Muscle of leg (tissue), 16 donors: ENCODE measurements at places on chromosomes 11 and 22. TPM values are rescaled to one million over a fixed set of nuclear protein-coding genes. Genes with fewer than 3 reads are reported as not detected.
A peak's percentile ranks its signal among the peaks of the same experiment; 100 is the strongest.

The TMEM151A gene
- polyA plus RNA-seq = not detected

The GAS2 gene
- polyA plus RNA-seq = 15.5 TPM

The CENPM gene
- polyA plus RNA-seq = 10.4 TPM

The SMIM35 gene
- 0.06 TPM for polyA plus RNA-seq

The NOL12 gene
- polyA plus RNA-seq = 18.1 TPM

The SCGB2A2 gene
- polyA plus RNA-seq = not detected

The ST3GAL4 gene
- polyA plus RNA-seq = 33.0 TPM

The CALCA gene
- not detected for polyA plus RNA-seq

The SLC17A6 gene
- not detected for polyA plus RNA-seq

The NNMT gene
- 122 TPM for polyA plus RNA-seq

- DNase-seq = no peak
Measured at GRCh38 chr11:67649634-67650510, 658 bp downstream of the ACY3 start.

DNA sequence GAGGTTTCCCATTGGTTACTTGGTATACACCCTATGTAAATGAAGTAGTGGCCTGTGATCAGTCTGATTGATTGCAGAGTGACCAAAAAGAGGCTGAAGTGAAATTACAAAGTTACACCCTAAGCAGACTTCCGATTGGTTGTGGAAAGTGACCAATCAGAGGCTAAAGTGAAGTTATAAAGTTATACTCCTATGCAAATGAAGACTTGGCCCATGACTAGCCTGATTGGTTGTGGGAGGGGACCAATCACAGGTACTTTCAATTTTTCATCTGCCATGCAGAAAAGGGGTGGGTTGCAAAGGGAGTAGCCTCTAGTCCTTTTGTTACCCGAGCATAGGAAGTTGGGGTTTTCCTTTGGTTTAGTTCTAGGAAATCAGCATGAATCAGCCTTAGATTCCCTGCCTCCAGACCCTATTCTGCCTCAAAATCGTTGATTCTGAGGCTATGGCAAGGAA, 18.1 kb upstream of the CSTF3 start:
- no peak for DNase-seq

GRCh38 chr22:39351689-39352214, 2.0 kb downstream of the SYNGR1 start:
- no peak for DNase-seq

GRCh38 chr11:66546368-66546965, at the start of gene ACTN3:
Gene ACTN3 (plus strand): TSS chr11:66546903. CDS start chr11:66546938, 35 bp downstream.
- peak; percentile 73 for DNase-seq

DNA sequence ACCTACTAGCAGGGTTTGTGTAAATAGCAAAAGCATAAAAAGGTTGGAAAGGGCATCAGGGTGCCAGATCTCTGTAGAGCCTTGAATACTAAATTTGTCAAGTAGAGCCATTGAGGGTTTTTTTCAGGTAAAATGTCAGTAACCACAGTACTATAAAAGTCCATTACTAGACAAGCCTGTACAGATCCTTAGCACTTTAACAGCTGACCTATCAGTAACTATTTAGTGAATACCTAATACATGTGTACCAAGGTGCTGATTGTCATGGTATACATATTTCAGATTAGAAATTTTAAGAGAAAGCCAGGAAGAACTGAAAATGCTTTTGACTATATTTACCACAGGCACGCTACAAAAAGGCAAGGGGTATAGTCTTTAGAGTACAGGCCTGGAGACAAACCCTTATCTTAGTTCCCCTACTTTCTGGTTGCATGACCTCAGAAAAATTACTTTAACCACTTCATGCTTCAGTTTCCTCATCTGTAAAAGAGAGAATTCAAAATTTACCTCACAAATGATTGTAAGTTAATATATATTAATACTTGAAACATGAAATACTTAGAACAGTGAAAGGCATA, 57.9 kb downstream of the RAB38 start:
- DNase-seq = no peak

GRCh38 chr11:15127341-15127740, 12.6 kb downstream of the INSC start:
- no peak for DNase-seq

- peak; percentile 92 for DNase-seq
Measured at GRCh38 chr22:27318516-27318915, 483.0 kb downstream of the MN1 start.

DNA sequence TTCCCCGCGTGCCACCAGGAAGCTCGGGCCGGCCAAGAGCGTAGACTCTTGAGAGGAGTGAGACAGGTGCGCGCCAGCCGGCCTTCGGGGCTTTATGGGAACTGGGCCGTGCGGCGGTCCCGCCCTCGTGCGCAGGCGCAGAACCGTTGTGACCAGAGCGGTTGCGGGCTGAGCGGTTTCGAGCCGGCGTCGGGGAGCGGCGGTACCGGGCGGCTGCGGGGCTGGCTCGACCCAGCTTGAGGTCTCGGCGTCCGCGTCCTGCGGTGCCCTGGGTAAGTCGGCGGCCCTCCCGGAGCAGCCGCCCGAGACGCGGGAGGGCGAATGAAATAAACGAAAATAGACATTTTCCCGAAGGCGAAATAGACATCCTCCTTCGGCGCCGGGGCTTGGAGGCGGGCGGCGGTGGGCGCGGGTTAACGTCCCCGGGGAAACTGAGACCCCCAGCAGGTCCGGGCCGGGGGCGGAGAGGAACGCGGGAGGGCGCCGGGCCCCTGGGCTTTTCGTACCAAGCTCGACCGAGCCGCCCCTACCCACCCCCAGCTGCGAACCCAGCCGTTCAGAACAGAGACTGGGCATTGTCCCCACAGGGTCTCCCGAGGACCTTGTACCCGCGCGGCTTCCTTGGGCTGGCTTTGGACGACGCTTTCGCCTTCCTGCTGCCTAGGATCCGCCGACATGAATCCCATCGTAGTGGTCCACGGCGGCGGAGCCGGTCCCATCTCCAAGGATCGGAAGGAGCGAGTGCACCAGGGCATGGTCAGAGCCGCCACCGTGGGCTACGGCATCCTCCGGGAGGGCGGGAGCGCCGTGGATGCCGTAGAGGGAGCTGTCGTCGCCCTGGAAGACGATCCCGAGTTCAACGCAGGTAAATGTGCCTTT, at the start of gene ASRGL1:
TSS of gene ASRGL1 (plus strand) at position 146 of the 879 bp plus-strand sequence. CDS start at position 676, 530 bp downstream.
- DNase-seq = peak; percentile 83

GRCh38 chr11:17927681-17928343, 85.0 kb downstream of the SERGEF start:
- peak; percentile 57 for DNase-seq

GRCh38 chr11:74154620-74155281, 16.1 kb downstream of the C2CD3 start:
- DNase-seq = peak; percentile 44

DNA sequence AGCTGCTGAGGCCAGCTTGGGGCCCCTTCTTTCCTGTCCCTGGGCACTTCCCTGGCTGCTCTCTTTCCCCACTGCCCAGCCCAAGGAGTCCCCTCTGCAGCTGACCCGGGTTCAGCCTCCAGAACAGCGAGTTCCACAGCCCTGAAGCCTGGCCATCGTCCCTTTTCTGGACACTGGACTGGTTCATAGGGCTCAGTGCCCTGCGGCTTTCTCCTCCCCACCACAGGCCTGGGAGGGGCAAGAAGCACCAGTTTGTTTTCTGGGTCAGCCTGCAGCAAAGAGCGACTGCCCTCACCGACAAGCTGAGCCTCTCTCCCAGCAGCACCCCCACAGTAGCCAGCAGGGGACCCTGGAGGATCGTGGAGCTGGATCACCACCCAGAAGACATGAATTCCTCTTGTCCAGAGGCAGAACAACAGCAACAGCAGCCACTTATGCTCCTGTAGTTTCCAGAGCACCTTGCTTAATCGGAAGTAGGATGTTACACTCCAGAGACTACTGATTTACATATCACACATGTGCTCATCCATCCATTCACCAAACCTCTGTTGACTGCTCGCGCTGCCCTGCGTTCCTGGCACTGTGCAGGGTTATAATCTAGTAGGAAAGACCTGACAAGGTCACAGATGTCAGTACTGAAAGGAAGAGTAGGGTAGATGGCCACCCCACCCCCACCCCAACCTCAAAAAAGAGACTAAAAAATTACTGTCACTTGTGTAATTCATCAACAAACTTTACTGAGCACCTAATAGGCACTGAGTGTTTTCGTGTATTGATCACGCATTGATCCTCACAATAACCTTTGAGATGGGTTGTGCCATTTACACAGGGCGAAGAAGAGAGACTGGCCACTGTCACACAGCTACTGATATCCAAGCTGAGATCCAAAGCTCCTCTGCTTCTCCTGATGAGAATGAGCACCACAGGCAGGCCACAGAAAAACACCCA, 13.0 kb upstream of the CXCR5 start:
- DNase-seq = peak; percentile 26

- DNase-seq = peak; percentile 57
Measured at GRCh38 chr22:36419912-36420882, 32.4 kb upstream of the MYH9 start.

DNA sequence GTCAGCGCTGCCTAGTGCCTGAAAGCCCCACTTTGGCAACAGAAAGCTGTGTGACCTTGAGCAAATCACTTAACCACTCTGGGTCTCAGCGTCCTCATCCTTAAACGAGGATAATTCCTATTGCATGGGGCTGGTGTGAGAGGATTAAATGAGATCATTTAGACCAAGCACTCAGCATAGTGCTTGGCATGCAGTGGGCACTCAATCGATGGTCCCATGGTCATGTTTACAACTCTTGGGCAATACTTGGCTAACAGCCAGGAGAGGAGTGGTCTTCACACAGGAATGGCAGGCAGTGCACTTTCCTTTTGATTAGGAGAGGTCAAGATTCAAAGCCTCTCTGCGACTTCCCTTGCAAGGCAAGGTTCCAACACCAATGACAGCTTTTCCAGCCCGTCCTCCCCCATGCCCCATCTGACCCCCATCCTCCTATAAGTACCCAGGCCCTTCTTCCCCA, 14.1 kb downstream of the TNKS1BP1 start:
- peak; percentile 71 for DNase-seq

DNA sequence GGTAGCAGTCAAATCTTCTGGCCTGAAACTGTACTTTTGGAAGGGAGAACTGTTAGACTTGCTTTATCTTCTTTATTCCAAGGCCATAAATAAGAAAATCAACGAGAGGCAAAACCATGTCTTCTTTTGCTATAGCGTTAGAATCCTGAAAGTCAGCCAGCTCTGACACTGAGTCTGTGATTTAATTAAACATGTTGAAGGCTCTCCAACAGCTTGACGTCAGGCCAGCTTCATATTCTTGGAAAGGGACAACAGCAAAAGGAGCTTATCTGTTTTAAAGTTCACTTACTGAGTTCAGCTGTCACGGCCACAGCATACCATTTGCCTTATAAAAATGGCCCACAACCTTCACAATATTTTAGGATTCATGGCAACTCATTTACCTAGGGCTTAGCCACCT, 131.0 kb upstream of the LDLRAD3 start:
- peak; percentile 83 for DNase-seq

GRCh38 chr11:35006389-35007128, 90.1 kb downstream of the PDHX start:
- no peak for DNase-seq

DNA sequence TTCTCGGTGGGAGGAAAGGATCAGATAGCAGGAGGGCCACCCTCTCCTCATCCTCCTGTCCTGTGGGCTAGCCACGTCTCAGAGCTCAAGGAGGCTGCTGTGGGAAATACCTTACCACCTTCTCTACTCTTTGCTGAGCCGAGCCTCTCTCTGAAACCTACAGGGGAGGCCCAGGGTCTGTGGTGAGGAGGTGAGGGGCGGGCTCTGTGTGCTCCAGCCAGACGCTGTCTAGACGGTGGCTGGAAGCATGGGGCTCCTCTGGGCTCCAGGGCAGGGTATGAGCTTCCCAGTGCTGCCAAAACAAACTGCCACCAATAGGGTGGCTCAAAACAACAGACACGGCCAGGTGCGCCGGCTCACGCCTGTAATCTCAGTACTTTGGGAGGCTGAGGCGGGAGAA, 5.5 kb upstream of the TMPRSS6 start:
- no peak for DNase-seq

DNA sequence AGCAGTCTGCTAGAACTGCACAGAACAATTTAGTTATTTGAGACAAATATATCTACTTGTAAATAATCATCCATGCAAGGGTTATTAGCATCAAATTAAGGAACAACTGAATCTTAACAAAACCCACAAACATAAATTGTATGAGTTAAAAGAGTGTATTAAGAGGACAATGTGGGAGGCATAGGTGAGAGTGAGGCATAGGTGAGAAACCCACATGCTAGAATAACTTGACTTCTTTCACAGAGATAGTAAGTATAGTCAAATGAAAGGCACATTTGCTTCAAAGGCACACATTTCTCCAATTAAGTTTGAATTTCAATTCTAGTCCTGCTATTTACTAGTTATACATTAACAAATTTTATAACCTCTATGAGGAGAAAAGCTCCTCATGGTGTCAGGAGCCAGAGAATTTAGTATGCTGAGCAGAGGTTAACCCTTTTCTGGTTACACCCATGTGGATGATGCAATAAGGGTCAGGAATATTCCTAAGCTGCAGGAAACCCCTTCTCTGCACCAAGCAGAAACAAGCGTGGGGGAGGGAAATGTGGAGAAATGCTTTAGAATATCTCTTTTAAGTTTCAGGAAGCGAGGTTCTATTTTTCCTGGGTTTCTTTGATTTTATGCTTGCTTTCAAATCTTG, 264.2 kb downstream of the GRM5 start:
- no peak for DNase-seq

GRCh38 chr11:106381895-106382294, 304.4 kb downstream of the AASDHPPT start:
- DNase-seq = no peak

- DNase-seq = peak; percentile 53
Measured at GRCh38 chr11:65488273-65489034, 10.4 kb upstream of the MALAT1 start.

DNA sequence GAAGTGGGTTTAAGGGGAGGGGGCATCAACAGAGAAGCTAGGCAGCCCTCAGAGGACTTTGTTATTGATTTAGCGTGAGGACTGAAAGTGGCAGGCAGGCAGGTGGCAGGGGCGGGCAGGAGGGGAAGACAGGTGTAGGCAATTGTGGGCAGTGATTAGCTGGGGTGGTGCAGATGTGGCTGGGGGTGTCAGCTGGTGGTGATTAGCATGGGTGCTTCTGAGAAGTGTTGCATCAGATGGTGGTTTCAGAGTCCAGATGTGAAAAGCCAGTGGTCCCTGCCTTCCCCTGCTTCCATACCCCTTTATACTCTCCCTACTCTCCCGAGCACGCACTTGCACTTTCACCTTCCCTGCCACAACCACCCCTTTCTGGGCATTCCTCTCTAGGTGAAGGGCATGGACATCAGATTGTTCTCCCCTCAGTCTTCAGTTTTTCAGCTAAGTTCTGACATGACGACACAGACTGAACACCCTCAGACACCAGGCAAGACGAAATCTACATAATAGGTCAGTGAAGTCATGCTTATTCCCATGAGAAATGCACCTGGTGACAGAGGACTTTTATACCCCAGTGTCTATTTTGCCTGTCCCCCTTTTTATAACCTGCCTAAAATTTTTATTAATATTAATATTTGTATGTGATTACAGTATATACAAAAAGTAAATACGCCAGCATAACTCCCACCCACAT, 435.7 kb upstream of the CADM1 start:
- no peak for DNase-seq

DNA sequence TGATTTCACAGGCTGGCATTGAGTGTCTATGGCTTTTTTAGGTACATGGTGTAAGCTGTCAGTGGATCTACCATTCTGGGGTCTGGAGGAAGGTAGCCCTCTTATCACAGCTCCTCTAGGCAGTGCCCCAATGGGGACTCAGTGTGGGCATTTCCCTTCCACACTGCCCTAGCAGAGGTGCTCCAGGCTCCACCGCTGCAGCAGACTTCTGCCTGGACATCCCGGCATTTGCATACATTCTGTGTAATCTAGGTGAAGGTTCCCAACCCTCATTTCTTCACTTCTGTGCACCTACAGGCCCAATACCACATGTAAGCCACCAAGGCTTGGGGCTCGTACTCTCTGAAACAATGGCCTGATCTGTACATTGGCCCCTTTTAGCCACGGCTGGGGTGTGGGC, 78.3 kb downstream of the RNF169 start:
- no peak for DNase-seq

GRCh38 chr11:15569305-15570025, 454.7 kb downstream of the INSC start:
- DNase-seq = peak; percentile 96
